ENCODE measurements at places on chromosomes 12 and 14.

GRCh38 chr12:106067606-106068205, 71.0 kb downstream of the NUAK1 start:
- no peak for DNase-seq

DNA sequence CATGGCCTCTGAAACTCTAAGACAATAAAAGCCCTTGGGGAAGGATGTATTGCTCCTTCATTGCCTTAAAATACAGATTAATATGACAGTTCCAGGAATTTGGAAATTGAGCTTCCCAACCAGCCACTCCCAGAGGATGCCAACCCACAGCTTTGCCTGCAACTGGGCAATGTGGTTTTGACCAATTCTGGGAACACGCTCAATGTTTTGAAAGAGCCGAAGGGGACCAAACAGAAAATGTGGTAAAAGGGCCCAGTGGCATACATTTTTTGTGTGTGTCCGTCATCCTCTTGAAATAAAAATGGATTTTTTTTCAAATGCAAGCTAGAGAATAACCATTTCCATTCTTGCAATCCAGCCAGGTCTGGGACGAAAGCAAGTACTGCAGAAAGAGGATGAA, 88.3 kb upstream of the PLEKHG7 start:
- DNase-seq: no peak

DNA sequence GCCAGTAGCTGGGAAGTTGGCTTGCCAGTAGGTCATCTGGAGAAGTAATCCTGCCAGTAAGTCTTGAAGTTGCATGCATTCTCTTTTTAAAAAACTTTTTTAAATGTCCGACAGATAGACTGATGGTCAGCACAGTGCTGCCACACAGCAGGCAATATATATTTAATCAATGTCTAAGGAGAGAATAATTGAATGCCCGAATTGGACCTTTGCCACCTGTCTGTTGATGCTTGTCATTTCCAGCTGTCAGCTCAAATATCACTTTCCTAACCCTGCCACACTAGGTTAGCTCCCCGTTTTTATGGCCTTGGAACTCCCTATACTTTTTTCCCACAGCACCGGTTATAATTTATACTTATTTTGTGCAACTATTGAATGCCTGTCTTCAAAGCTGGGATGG, 2.1 kb upstream of the SLC15A4 start:
- DNase-seq: no peak

DNA sequence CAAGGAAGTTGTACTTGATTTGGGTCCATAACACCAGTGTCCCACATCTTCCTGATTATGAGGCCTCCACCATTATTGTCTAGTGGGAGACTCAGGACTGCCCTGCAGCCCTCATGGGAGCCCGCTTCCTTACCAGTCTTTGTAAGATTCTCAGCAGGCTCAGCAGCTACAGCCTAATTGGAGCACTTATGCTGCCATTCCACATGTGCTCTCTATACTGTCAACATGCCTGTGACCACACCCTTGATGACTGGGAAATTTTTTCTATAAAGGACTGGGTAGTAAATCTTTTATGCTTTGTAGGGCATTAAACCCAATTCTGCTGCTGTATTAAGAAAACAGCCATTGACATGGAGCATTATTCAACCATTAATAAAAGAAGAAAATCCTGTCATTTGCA, 145.5 kb upstream of the IGF1 start:
- no peak for DNase-seq

- no peak for DNase-seq
Measured at GRCh38 chr12:120235369-120236323, 29.9 kb downstream of the PXN start.

GRCh38 chr12:72716221-72716620, 444.1 kb downstream of the TRHDE start:
- DNase-seq: no peak

DNA sequence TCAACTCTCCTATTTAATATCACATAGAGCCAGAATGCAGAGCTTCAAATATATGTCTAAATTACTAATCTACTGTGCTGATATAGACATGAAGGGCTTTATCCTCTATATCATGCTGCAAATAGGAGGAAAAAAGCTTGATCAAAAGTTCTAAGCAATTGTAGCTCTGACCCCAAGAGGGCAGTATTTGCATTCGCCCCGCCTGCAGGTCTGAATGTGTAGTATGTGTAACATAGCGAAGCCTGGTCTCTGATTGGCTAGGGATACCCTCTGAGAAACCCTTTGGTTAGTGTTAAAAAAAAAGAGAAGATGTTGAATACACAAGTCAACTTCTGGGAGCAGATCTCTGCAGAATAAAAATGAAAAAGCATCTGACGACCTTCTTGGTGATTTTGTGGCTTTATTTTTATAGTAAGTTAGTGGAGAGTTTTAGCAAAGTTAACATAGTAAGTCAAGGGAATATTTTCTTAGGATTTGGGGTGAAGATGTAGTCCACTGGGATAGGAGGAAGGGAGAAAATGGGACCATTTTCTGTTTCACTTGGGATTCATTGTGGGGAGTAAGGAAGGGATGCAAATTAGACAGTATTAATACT, 151.6 kb upstream of the OR4E1 start:
- peak; percentile 47 for DNase-seq

GRCh38 chr12:88805692-88806091, 225.4 kb upstream of the KITLG start:
- no peak for DNase-seq

GRCh38 chr12:13536219-13536910, 339.8 kb downstream of the EMP1 start:
- no peak for DNase-seq

DNA sequence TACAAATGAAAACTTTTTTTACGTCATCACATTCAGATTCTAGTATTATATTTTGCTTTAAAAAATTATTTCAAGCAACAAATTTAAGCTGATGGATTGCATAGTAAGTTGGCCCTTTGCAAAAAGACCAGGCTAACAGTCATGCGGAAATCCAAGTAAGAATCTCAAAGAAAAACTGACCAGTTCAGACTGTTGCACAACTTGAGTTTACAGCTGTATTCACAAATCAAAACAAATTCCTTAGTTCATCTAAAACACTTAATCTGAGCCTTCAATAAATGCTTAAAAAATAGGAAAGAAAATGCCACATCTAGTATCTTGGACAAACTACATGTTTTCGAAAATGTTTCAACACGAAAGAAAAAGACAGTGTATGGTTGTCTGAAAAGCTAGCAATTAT, 847 bp downstream of the CCDC59 start:
- no peak for DNase-seq

DNA sequence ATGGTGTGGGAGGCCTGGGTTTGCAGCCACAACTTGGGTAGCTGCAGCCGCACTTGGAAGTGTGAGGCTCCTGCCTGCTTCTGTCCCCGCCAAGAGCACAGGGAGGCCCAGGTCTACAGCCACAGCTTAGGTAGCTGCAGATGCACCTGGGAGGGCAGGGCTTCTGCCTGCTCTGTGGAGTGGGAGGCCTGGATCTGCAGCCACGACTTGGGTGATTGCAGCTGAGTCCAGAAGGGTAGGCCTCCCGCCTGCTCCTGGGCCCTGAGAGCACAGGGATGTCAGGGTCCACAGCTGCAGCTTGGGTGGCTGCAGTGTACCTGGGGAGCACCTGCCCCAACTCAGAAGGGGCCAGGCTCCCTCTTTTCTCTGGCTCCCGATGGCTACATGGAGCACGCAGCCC, 287.3 kb downstream of the AEBP2 start:
- no peak for DNase-seq

- no peak for DNase-seq
Measured at GRCh38 chr12:56834886-56835285, 71.8 kb downstream of the HSD17B6 start.

DNA sequence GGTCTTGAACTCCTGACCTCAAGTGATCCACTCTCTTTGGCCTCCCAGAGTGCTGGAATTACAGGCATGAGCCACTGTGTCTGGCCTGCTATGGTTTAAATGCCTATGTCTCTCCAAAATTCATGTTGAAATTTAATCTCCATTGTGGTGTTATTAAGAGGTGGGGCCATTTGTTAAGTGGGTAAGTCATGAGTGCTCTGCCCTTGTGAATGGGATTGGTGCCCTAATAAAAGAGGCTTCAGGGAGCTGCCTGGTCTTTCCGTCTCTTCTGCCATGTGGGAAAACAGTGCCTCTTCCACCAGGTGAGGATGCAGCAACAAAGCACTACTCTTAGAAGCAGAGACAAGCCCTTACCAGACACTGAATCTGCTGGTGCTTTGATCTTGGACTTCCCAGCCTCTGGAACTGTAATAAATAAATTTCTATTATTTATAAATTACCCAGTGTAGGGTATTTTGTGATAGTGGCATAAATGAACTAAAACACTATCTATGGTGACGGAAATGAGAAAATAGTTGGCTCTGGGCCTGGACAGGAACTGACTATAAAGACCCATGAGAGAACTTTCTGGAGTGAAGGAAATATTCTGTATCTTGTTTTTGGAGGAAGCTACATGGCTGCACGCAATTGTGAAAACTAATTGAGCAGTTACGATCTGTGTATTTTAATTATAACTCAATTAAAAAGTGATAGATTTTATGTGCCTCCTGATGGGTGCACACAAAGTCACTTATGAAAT, 12.1 kb upstream of the ATP23 start:
- no peak for DNase-seq

DNA sequence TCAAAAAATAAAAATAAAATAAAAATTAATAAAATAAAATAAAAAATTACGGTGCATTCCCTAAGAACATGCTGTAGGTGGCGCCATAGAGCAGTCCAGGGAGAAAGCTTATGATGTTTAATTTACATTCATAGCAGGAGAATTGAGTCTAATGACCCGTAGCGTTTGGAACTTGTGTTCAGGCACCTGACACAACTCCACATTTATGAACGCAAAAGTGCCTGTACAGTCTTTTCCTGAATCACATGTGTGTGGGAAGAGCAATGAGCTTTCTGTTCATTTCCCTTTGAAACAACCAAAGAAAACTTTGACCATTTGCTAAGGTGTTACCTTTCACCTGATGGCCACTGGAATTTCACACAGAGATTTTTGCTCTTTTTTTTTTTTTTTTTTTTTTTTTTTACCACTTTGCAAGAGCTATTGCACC, 60.6 kb upstream of the KCNA1 start:
- DNase-seq: no peak

DNA sequence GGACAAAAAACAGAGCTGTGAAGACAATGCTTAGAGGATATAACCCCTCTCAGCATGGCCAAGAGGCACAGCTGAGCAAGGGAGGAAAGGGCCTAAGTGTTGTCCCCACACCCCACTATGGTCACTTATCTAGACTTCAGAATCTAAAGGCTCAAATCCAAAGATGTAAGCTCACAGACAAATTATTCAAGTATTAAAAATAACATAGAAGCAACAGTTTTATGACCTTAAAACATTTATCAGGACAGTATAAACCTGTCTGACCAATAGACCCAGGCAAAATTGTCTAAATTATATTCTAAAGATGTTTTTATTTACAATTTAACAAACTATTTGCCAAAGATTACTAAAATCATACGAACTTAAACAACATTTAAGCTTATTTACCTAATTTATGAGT, 28.1 kb upstream of the PRICKLE1 start:
- no peak for DNase-seq

GRCh38 chr12:31226639-31227038, 99.3 kb downstream of the SINHCAF start:
- no peak for DNase-seq

- no peak for DNase-seq
Measured at GRCh38 chr12:45244561-45245343, 28.9 kb downstream of the ANO6 start.

GRCh38 chr12:113467142-113467501, 4.5 kb downstream of the LHX5 start:
- no peak for DNase-seq

DNA sequence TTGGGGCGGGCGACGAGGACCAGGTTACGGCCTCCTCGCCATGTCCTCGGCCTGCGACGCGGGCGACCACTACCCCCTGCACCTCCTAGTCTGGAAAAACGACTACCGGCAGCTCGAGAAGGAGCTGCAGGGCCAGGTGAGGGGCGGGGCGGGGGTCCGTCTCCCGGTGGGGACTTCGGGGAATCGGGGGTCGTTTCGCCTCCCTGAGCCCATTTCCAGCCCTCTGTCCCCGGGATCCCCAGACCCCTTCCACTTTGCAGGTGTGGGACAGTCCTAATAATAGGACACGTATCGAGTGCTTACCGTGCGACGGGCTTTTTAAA, 380 bp downstream of the ANKRD13A start:
- DNase-seq: no peak

DNA sequence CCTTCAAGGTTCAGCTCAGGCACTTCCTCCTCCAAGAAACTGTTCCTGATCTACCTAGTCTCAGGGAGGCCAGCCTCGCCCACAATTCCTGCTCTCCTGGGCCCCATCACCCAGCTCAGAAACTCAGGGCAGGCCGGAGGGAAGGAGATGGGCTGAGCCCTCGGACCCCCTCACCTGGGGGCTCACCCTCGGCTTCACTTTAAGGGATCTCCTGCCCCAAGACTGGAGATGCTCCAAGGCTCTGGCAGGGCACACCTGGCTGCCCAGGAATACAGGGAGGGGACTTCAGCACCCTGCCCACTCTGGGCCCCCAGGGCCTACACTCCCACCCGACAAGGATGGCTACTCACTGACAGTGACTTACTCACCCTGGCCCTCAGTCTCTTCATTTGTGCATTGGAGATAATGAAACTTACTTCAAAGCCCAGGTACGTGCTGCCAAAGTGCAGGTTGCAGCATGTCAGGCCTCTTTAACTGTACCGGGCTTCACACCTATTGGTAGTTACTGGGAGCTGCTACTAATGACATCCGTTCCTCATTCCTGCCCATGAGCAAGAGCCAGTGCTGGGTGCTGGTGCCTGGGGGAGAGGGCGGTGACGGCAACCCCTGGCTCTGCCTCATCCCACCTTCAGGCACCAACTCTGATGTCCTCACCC, 21.0 kb upstream of the PPP1R13B start:
- no peak for DNase-seq

- no peak for DNase-seq
Measured at GRCh38 chr14:33532553-33532952, 418.3 kb downstream of the EGLN3 start.

DNA sequence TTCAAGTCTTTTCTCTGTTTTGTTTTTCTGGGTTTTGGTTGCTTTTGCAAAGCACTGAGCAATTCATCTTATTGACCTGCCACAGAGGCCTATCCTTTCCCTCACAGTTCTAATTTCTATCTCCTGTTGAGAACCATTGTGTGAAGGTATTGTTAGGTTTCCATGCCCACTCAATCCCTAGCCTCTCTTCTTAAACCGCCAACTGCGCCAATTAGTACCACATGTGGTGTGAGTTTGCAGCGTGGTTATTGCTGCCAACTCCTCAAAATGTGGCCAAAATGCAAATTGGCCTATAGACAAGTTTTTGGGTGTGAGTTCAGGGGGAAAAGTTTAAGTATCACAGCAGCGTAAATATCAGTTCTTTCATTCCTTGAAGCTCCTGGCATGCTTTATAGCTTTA, 232.6 kb downstream of the FLRT2 start:
- DNase-seq: no peak

DNA sequence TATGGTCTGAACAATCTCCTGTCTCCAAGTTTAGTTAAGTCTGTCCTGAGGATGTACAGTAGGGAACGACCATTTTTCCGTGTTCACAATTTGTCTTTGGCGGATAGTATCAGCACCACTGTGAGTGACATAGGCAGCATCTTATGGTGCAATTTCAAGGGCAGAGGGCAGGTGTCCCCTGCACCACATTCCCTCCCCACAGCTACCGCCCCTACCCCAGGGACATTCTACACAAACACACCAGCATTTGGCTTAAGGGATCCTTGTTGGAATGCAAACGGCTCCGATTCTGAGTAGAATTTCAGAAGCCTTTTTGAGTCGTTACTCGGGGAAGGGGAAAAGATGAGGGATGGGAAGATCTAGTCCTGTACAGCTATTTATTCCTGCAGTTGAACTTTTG, 25.1 kb upstream of the DICER1 start:
- DNase-seq: no peak

GRCh38 chr14:78927261-78927660, 757.1 kb downstream of the NRXN3 start:
- DNase-seq: no peak

All from activated naive CD4-positive, alpha-beta T cell treated with anti-CD3 and anti-CD28 coated beads, Interleukin-2, amount 50 U/mL, for 16 hours (primary cell).